ENCODE measurements at places on chromosomes 3 and 15.

DNA sequence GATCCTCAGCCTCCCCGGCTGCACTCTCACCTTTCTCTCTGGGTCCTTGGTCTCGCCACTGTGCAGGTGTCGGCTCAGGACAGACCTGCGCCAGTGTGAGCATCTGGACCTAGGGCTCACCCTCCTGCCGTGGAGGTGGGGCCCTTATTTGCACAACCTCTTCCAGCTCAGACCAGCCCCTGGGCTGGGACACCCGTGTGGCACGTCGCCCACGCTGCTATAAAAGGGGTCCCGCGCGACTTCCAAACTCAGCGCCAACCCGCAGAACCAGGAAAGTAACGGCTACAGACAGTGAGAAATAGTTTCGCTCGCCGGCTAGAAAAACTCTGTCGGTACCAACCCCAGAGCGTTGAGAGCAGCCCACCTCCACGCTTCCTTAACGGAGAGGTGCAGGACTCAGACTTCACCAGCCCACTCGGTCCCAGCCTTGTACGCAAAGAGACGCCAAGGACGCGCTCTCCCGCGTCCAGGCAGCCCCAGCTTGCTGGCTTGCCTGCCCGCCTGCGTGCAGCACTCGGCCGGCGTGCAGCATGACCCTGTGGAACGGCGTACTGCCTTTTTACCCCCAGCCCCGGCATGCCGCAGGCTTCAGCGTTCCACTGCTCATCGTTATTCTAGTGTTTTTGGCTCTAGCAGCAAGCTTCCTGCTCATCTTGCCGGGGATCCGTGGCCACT is at the start of the genes DUOX2 and DUOXA2:
Gene DUOX2, minus strand, starts transcription at position 97 of the 675 bp plus-strand sequence. CDS start 761 bp downstream, outside the sequence.
Gene DUOXA2, plus strand, starts transcription at position 251 of the 675 bp plus-strand sequence. Its CDS starts 280 bp downstream, at position 531.
- no peak for DNase-seq
- H3K27me3 ChIP-seq = peaks cover 79% of the 10 kb centered on the region
- no peak within 1 kb of the TSS for H3K4me3 ChIP-seq
- H3K27ac ChIP-seq = no peak within 1 kb of the TSS
- H3K36me3 ChIP-seq = no peaks in the 10 kb centered on the region
- peaks cover 13% of the 10 kb centered on the region for H3K4me1 ChIP-seq

GRCh38 chr15:68601206-68602197 is 22.7 kb downstream of the CORO2B start:
- peak overlapping the region; percentile 93 for H3K27ac ChIP-seq
- peaks cover 69% of the 10 kb centered on the region for H3K4me1 ChIP-seq
- peak overlapping the region; percentile 54 for H3K4me3 ChIP-seq
- DNase-seq = no peak
- peaks cover 4% of the 10 kb centered on the region for H3K36me3 ChIP-seq
- H3K27me3 ChIP-seq = no peaks in the 10 kb centered on the region

DNA sequence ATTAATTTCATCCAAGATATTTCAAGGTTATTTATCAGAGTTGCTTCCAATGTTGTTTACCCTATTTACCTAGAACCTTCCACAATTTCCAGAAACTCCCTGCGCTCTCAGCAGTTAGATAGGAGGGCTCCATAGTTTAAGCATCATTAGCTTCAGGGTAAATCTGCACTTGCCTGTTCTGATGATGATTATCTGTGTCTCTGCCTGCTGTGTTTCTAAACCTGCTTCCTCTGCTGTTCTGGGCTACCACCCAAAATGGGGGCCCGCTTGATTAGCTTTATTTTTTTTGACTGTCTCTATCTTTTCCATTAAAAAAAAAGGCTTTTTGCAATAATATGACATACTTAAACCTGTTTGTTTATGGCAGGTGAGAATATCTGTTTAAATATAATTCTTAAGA is 472.4 kb downstream of the DIPK2A start:
- no peak overlapping the region for H3K4me3 ChIP-seq
- H3K36me3 ChIP-seq = no peaks in the 10 kb centered on the region
- no peaks in the 10 kb centered on the region for H3K27me3 ChIP-seq
- H3K27ac ChIP-seq = no peak overlapping the region

DNA sequence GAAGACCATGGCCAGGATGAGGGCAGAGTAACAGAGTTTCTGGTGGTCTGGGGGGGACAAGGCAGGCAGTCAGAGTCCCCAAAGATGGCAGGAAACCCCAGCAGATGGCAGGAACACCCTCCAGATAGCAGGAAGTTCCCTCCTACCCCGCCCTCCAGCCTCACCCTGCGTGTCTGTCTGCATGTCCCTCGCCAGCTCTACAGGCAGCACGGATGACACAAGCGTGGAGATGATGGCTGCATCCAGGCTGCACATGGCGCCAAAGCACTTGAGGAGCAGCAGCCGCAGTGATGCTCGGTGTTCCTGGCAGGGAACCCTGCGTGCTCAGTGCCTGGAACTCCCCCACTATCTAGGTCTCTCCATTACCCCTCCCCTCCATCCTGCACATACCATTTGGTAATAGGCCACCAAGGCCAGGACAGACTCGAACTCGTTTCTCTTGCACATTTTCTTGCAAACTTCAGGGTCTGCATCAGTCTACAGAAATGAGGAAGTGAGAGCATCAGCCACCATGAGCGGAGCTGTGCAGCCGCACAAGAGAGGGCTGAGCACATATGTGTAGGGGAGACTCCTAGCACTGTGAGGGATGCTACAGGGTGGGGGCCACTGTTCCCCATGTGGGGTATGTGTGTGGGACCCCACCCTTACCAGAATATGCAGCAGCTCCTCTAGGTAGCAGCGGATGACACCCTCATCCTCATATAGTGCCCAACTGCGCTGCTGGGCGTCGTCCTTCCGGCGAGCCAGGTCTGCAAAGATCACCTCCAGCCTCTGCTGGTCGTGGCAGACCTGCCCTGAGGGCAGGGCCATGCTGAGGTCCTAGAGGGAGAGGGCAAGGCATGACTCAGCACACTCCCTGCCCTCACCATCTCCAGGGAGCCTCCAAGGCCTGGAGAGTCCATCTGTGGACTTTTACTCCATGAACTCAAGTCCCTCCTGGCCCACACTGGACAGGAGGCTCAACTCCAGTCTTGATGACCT is 6.0 kb downstream of the NCKIPSD start:
- no peak for DNase-seq
- peak overlapping the region; percentile 70 for H3K4me3 ChIP-seq
- H3K36me3 ChIP-seq = peaks cover 19% of the 10 kb centered on the region
- H3K27ac ChIP-seq = no peak overlapping the region

DNA sequence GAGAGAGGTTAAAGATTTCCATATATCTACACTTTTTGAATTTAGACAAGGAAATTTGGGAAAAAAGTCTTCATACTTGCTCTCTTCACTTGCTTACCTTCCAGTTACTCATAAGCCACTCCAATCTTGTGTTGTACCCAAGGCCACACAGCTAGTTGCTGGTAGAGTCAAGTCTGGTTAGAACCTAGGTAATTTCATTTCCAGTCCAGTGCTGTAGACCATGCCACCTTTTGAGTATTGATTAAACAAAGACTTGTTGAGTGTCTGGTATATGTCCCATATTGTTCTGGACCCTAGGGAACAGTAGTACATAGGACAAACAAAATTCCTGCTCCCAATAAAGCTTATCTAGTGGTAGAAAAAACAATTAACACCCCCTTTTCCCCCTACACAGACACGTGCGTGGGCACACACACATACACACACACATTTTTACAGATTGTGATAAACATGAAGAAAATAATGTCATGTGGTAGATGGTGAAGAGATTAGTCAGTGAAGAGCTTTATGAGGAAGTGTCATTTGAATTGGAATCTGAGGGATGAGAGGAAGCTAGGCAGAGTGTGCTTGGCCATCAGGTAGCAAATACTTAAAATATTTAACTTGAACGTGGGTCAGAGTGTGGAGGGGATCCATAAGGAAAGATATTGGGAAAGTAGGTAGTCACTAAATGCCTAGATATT is 2.1 kb downstream of the CMC1 start:
- DNase-seq = no peak
- peaks cover 2% of the 10 kb centered on the region for H3K27me3 ChIP-seq
- peaks cover 36% of the 10 kb centered on the region for H3K4me1 ChIP-seq
- H3K4me3 ChIP-seq = peak overlapping the region; percentile 53
- H3K27ac ChIP-seq = no peak overlapping the region
- peaks cover 2% of the 10 kb centered on the region for H3K36me3 ChIP-seq

GRCh38 chr3:100976611-100977010 is 16.6 kb downstream of the ABI3BP start:
- H3K36me3 ChIP-seq = no peaks in the 10 kb centered on the region
- no peaks in the 10 kb centered on the region for H3K27me3 ChIP-seq
- no peak overlapping the region for H3K27ac ChIP-seq
- DNase-seq = no peak

DNA sequence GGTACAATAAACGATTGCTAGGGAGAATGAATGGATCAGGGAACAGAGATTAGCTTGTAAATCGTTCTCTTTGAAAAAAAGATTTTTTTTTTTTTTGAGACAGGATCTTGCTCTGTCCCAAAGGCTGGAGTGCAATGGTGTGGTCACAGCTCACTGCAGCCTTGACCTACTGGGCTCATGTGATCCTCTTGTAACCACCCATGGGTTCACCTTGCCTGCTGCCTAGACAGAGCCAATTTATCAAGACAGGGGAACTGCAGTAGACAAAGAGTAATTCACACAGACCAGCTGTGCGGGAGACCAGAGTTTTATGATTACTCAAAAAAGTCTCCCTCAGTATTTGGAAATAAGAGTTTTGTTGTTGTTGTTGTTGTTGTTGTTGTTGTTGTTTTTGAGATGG is 39.6 kb downstream of the METTL6 start:
- H3K4me3 ChIP-seq = no peak overlapping the region
- no peaks in the 10 kb centered on the region for H3K27me3 ChIP-seq
- no peak for DNase-seq
- peaks cover 16% of the 10 kb centered on the region for H3K36me3 ChIP-seq
- no peak overlapping the region for H3K27ac ChIP-seq
- no peaks in the 10 kb centered on the region for H3K4me1 ChIP-seq

- no peaks in the 10 kb centered on the region for H3K27me3 ChIP-seq
- H3K4me3 ChIP-seq = peak overlapping the region; percentile 6
- H3K4me1 ChIP-seq = peaks cover 20% of the 10 kb centered on the region
- no peak for DNase-seq
- no peaks in the 10 kb centered on the region for H3K36me3 ChIP-seq
These were observed 2.7 kb upstream of the SERF2 start for GRCh38 chr15:43789409-43789808.

DNA sequence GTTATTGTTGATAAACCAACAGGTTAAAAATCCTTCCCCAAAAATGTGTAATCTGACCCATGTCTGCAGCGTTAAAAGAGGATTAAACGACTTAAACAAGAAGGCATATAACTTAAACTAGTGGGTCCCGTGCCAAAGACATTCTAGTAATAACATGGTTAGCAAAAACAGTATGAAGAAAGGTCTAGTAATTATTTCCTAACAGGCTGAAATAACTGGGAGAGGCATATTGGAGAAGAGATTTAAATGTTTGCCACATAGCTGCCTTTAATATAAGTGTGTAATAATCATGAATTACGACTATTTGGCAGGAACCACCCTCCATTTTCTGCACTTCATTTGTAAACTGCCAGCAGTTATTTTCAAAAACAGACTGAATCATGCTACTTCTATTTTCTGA is 67.7 kb upstream of the CSPG5 start:
- H3K4me3 ChIP-seq = no peak overlapping the region
- DNase-seq = no peak
- peaks cover 10% of the 10 kb centered on the region for H3K4me1 ChIP-seq
- peak overlapping the region; percentile 5 for H3K27ac ChIP-seq

DNA sequence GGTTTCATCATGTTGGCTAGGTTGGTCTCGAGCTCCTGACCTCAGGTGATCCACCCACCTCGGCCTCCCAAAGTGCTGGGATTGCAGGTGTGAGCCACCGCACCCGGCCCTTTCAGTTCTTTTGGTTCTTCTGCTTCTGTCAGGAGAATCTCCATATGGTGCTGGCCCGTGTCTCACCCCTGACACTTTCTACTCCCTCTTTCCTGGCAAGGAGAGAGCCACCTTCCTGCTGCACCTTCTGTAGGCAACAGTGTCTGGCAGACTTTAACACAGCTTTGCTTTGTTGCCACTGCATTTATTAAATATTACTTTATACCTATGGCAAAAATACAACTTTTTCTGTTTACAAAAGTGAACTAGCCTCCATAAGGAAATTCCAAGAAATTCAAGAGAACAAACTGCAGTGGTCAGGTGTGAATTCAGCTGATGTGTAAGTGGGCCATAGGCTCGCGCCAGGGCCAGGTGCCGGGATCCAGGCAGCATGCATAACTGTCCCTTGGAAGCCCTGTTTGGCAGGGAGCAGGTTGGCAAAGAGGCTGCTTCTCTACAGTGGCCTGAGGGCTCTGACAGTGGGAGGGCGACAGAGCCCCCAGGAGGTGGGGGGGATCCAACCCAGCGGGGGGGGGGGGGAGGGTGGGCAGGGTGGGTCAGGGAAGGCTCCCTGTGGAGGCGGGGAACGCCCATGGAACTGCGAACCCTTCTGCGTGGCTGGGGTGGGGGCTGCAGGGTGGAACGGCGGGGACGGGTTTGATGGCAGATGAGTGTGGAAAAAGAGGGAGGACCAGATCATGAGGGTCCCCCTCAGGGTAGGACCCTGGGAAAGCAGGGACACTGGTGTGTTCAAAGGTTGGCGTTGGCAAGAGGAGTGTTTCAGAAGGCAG is 21.1 kb downstream of the CTSH start:
- H3K4me1 ChIP-seq = no peaks in the 10 kb centered on the region
- H3K36me3 ChIP-seq = peaks cover 11% of the 10 kb centered on the region
- DNase-seq = no peak
- no peak overlapping the region for H3K4me3 ChIP-seq
- H3K27ac ChIP-seq = no peak overlapping the region

DNA sequence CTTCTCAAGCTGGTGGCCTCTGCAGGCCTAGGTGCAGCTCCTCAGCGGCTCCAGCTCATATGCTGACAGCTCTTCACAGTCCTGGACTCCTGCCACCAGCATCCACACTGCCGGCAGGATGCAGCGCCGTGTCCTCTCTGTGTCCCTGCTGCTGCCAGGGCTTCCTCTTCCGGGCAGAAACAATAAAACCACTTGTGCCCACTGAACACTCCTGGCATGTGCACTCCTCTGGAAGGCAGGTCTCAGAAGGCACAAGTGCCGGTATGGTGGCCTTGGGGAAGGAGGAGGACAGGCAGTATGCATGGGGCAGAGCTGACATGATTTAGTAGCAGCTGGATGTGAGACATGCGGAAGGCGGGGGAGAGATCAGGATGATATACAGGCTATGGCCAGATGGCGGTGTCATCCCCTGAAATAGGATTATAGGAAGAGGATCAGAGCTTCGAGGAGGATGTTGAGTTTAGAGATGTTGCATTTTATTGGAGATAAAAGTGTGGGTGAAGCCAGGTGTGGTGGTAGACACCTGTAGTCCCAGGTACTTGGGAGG is 7.5 kb upstream of the MAN2A2 start:
- no peak overlapping the region for H3K27ac ChIP-seq
- DNase-seq = peak; percentile 15
- no peak overlapping the region for H3K4me3 ChIP-seq

- no peak overlapping the region for H3K4me3 ChIP-seq
- H3K27me3 ChIP-seq = no peaks in the 10 kb centered on the region
- no peaks in the 10 kb centered on the region for H3K36me3 ChIP-seq
These were observed 341.1 kb upstream of the LRRC3B start for GRCh38 chr3:26281284-26281985.

DNA sequence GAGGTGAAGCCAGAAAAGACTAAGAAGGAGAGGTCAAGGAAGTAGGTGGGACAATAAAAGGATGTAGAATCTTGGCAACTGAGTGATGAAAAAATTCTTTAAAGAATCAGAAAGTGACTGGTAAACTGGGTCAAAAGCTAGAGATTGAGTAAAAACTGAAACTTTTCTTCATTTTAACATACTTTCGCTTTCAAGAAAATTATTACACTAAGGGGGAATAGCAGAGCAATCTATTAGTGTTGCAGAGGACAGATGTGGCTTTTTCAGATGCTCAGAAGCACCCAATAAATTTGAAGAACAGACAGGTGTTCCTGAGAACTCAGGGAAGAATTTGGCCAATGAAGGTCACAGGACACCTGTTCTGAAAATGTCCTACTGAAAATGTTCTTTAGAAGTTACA is 805.4 kb upstream of the ALCAM start:
- no peaks in the 10 kb centered on the region for H3K27me3 ChIP-seq
- no peaks in the 10 kb centered on the region for H3K4me1 ChIP-seq
- H3K4me3 ChIP-seq = no peak overlapping the region
- H3K36me3 ChIP-seq = no peaks in the 10 kb centered on the region
- H3K27ac ChIP-seq = no peak overlapping the region
